ENCODE measurements at places on chromosomes 13 and 19.

DNA sequence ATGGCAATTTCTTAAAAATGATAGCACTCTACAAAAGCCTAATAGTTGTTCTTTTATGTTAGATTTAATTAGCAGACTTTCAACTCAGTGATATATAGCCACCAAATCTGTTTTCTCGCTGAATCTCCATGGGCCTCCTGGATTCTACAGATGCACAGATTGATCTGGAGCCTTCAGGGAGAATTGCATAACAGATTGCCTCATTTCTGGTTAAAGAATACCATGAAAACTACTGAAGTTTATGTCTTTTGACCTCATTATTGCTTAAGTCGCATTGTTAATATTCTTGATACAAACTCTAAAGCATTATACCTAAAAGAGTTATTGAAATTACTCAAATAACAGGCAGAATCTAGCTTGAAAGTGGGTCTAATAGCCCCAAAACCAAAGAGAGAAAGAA lies 53.7 kb upstream of the PRR20A start:
- no peak for DNase-seq

DNA sequence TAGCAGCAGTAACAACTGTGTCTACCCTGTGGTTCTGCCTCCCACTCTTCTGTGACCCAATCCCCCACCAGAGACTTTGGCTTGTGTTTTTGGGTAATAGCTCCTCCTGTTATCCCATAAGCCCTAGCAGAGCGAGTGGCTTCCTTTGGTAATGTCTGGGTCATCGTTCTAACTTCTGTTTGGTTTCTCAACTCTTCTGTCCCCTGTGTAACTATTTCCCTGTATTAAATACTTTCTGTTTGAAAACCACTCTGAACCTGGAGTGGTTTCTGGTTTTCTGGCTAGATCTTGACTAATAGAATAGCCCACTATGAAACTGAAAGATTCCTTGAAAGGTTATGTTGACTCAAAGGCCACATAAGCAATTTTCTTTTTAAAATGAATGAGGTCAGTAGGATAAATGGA lies 350.0 kb downstream of the DCT start:
- no peak for DNase-seq

DNA sequence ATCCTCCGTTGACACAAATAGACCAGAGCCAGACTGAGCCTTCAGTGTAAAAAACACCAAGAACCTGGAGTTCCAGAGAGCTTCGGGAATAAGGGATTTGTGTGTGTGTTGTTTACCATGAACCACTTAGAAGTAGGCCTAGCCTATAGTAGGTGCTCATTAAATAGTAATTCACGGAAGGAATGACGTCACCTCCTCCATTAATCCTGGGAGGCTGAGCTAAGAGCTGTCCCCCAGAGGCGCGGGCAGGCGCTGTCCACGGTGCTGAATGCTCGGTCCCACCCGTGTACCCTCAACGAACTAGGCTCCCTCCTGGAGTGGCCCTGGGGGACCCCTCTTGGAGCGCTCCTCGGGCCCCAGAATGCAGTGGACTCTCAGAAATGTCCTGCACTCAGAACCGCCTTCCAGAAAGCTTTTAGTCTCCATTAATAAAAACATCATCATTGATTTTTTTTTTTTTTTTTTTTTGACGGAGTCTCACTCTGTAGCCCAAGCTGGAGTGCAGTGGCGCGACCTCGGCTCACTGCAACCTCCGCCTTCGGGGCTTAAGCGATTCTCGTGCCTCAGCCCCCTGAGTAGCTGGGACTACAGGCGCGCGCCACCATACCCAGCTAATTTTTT lies 6.5 kb downstream of the UNC13A start:
- DNase-seq: peak; percentile 21

- DNase-seq: no peak
These were observed 541.8 kb upstream of the SLC10A2 start for GRCh38 chr13:103607995-103608394.

DNA sequence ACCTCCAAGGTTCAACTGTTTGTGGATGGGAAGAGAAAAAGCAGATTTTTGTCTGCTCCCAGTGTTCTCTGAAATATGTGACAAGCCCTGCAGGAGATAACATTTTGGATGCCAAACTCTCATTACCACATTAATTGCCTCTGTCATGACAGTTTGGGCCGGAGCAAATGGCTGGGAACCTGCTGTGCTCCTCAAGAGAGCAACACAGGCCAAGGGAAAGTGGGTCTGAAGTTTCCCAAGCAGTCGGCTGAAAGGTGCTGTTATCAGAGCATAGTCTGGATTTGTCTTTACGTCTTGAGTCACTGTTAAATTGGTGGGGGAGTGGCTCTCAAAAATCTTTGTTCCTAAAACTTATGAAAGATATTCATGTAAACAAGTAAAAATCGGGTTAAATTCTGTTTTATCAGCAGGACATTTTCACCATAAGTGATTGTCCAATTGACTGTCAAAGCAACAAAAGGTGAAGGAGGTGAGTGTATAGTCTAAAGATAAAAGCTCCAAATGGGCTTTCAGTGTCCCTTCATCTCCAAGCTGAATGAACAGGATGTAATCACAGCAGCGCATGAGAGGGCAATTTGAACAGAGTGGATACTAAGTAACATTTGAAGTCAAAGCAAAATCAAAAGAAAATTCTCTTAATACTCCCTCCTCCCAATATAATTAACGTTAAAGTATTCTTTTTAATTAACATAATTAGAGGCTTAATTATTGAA lies 844.8 kb downstream of the PCDH17 start:
- DNase-seq: no peak

- DNase-seq: no peak
These were observed 125.1 kb upstream of the SPATA13 start for GRCh38 chr13:24035411-24035810.

DNA sequence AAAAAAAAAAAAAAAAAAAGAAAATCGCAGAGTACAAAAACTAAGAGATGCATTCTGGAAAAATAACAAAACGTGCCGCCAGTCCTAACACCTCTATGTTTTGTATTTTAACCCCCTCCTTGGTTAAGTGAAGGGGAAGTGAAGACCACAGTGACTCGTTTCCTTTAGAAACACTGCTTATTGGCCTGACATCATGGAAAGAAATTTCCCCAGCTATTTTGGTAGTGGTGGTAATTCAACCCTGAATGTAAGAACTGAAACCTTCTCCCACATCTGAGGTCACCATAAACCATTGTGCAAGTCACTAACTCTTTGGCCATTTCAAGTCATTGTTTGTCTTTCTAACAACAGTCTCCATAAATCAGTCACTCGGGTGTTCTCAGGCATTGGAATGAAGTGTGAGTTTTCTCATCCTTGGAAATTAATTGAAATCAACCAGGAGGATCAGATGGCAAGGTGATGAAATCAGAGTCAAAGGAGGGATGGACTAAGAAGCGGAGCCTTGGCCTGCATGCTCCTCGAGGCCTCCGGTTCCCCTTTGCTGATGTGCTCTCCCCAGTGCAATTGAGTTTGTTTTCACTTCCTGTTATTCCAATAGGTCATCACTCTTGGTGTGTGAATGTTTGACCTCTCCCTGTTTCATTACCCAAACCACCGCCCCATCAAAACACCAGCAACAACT lies 443.9 kb downstream of the FGF9 start:
- no peak for DNase-seq

DNA sequence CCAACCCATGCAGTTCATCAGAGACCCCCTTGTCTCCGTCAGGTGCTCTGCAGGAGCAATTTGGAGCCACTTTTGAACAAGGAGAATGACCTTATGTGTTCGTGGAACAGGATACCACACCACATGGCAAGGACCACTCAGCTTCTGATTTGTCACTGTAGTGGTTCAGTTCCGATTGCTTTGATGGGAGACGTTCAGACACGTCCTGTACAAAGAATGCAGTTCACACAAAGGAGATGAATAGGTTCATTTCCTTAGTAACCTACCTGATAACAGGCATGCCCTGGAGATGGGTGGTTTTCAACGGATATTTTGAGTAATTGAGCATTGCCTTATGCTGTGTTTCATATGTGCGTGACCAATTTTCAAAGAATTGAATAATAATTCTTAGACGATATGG lies 17.2 kb downstream of the FGF9 start:
- DNase-seq: no peak

- no peak for DNase-seq
These were observed 8.0 kb downstream of the TINCR start for GRCh38 chr19:5559804-5560133.
